ENCODE measurements at places on chromosomes 13 and 19.

DNA sequence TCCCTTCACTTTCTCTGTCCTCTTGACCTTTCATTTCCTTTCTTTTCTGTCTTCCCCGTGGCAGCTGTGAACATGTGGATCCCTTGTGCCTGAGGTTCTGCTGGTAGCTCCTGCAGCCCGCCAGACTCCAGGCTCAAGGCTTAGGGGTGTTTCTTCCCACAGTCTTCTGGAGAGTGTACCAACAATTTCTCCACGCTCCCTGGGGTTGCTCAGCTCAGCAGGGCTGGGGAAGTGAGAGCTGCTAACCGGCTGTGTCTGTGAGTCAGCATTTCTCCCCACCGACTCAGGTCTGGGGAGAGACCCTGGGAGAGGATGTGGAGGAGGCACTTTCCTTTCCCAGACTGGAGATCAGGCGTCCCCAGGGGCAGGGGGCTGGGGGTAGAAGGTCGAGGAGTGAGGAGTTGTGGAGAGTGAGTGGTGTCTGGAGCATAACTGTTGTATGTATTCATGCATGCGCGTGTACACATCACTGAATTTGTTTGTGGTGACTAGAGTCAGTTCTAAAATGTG, 193.6 kb downstream of the KCNRG start:
- DNase-seq: no peak

DNA sequence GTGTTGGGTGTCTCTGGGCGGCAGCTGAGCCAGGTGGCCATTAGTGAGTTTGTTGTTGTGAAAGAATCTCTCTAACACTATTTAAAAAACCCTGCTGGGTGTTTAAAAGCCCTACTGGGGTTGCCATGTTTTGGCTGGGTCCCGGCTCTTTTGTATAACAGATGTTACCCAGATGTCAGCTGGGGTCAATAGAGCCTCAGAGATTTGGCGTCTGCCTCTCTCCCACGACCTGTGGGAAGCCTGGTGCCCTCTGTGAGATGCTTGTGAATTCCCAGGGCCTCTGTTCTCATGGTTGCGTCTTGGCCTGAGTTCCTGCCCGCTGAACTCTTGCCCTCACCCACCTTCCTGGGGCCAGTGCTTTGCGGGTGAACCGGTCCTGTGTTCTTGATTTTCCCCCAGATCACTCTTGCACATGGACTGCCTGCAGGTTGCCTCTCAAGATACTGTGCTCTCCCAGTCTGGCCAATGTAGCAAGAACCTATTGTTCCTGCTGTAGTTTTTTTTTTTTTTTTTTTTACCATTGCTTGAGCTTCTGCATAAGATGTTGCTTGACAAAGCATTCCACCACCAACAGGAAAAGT, 9.5 kb downstream of the NFILZ start:
- no peak for DNase-seq

- no peak for DNase-seq
Observed at GRCh38 chr13:32229443-32229842, 85.7 kb downstream of the ZAR1L start.

GRCh38 chr19:34757441-34757840, 15.6 kb downstream of the ZNF599 start:
- DNase-seq: no peak

DNA sequence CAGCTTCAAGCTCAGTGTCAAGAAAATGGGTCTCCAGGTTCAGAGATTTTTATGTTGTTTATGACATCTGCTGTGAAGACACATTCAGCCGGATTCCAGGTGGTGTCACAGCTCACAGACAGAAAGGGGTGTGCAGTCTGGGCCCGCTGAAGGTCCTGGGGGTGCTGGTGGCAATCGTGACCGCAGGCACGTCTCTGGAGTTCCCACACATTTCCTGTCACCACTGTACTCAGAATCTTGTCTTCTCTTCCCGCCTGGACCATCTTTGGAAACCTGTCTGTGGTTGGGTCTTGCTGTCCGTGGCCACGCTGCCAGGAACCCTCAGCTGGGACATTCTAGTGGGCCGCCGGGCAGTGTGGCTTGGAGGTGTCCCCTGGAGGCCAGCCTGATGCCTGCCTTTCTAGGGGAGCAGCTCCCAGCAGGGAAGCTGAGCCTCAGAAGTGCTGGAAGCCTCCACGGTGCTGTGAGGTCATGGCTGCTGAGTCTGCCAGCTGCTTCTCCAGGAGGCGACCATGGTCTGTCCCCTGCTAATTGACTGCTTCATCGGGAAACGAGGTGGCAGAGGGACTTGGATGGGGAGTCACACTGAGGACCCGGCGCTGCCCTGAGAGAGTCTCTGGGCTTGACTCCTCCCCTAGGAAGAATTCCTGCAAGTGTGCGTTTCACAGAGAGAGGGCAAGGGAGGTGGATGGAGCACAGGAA, 3.7 kb downstream of the TEX29 start:
- DNase-seq: no peak

DNA sequence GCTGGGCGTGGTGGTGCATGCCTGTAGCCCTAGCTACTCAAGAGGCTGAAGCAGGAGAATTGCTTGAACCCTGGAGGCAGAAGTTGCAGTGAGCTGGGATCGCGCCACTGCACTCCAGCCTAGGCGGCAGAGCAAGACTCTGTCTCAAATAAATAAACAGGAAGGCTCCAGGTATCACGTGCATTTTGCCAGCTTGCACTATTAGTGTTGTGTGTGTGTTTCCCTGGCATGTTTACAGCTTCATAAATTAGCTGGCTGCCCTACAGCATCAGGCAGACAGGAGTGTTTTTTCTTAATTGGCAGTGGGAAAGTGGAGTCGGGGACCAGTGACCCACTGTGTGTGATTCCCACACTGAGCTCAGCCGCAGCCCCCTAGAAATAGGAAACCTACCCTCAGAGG, 32.6 kb downstream of the SHISA2 start:
- DNase-seq: no peak

DNA sequence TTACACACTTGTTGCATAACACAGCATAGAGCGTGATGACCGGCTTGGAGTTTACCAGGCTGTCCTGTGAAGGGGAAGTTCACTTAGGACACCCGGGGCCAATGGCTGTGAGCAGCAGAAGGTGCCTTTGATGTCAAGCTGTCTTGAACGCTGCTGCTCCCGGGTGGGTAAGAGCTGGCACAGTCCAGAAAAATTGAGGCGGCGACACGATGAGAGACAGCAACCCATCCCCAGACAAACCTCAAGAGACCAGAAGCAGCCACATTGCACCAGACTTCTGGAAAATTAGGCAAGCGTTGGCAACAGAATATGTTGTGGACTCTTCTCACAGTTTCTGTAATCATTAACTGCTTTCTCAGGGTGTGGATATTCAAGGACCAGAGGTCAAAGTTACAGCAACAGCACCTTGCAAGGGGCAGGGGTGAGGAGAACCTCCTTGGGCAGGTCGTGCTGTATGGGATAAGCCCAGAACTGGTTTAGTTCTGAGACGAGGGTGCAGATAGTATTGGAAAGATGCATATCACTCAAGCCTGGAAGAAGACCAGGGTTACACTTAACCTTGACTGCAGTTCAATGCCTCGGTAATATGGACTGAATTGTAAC, 10.1 kb downstream of the NFILZ start:
- no peak for DNase-seq

- DNase-seq: no peak
Observed at GRCh38 chr19:49566302-49566701, 14.1 kb downstream of the NOSIP start.

DNA sequence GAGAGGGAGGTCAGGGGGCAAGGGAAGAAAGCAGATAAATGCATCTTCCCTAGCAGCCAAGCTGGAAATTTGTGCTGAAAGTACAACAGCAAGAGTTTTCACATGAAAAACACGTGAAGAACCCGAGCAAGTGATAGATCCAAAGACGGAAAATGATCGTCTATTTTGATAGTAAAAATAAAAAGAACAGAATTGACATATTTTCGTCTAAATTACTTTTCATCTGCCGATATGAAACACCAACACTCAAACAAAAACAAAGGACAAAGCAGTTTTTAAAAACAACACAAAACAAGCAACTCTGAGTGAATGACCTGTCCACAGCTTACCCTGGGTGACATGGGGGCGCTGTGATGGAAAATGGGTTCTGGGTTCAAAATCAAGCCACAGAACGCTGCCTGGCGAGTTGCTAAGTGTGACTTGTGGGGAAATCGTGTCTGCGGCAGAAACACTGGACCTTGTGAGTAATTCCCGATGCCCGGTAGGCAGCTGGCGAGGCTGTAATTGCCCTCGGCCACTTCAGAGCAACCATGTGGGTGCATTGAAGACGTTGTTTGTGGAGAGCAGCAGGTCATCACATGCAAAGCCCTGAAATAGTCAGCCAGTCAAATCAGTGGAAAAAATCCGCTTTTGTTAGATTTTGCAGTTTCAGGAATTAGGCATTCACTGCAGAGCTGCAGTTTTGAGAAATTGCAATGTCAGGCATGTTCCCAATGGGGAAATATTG, 7.4 kb downstream of the SOX1 start:
- DNase-seq: no peak

GRCh38 chr19:51824281-51825005, 29.5 kb downstream of the FPR3 start:
- DNase-seq: no peak

DNA sequence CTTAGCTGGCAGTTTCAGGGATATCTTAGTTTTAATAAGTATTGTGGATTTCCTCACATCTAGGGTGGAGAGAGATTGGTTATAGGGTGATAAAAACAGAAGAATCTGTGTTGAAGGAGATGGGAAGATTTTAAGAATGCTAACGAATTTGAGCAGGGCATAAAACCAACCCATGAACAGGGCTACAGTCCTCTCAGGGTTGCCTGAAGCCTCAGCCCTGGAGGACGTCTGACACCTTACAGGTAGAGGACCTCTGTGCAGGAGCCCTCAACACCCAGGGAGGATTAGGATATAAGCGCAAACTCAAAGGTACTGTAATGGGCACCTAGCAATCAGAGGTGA, 461 bp upstream of the WASF3 start:
- no peak for DNase-seq

- no peak for DNase-seq
Observed at GRCh38 chr19:498511-498891, 2.2 kb downstream of the MADCAM1 start.

DNA sequence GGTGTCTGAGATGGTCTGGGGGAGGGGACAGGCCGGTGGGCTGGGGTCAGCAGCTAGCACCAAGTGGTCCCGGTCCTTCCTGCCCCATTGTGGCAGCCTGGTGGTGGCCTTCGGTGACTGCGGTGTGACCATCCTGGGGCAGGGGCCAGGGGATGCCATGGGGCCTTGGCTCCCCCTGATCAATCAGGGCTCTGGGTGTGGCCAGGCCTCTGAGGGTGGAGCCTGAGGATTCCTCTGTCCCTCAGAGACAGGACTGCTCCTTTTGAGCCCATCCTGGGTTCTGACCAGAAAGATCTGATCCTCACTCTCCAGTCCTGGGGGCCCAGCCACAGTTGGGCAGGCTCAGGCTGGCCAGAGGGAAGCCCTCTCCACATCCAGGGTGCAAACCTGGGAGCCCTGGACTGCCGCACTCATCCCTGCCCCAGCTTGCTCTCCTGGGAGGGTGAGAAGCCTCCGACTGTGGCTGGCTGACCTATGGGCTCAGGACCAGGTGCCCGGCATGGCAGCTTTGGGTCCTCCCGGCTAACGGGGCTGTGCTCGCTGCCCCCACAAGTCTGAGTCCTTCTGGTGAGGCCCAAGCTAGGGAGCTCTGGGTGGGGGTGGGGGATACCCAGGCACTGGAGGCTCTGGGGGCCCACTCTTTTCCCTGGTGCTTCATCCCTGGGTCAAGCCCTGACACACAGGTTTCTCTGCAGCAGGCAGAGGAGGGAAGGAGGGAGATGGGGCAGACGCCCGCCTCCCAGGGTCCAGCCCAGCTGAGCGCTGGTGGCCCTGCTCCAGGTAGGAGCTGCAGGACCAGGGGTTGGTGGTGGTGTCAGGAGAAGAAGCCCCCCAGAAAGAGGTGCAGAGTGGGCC, 59.5 kb downstream of the IER2 start:
- no peak for DNase-seq

DNA sequence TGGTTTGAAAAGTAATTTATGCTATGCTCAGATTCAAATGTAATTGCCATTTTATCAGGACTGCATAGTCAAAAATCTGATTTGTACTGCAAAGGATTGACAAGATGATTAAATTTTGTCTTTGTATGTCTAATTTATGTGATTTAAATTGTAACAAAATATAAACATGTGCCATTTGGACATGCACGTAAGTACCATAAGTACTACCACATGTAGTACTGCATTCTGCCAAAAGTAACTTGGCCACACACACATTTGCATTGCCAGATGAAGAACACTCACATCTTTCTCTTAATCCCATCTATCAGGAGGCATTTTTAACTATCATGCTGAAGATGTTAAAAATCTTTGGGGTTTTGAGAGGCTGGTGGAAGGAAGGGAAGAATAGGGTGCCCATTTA, 133.3 kb downstream of the KLF12 start:
- no peak for DNase-seq

DNA sequence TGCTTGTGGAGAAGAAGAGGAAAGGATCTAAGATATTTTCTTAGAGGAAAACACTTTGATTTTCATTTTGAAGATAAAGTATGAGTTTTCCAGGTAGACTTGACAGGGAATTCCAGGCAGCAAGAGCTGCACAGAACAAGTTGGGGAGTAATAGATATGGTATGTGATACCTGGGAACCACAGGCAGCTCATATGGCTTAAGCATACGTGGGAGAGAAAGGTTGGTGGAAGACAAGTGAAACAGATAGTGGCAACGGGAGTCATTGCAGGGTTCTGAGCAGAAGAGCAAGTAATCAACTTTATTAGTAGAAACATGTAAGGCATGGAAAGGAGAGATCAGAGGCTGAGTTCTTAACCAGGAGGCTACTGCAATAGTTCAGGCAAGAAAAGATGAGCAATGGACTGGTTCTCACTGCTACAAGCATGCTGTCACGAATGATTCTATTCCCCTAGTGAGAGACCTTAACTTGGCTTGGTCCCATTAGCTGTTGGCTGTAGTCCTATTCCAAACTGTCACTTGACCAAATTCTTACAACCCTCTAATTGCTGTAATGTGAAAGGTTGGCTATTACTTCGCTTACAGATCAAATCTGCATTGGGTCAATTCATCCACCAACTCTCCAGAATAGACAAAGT, 217.9 kb downstream of the VWA8 start:
- no peak for DNase-seq

DNA sequence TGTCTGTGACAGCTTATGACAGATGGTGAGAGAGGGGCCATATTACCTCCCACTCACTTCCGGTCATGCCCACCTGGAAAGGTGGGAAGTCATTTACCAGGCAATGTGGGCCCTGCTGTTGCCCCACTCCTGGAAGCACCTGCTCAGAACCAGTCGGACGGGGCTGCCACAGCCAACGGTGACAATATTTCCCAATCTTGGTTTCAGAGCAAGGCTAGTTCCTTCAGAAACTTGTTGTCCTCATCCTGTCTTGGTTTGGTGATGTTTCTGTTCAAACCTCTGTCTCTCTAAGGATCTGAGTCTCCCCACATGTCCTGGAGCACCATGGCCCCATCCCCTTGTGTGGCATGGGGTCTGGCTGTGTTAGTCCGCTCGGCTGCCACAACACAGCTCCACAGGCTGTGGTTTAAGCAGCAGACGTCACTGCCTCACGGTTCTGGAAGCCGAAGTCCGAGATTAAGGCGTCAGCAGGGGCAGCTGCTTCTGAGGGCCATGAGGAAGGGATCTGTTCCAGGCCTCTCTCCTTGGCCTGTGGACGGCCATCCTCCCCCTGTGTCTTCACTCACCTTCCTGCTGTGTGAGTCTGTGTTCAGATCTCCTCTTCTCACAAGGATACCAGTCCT, 31.5 kb upstream of the SLC15A1 start:
- no peak for DNase-seq

All from activated naive CD4-positive, alpha-beta T cell treated with anti-CD3 and anti-CD28 coated beads, Interleukin-2, amount 50 U/mL, for 16 hours (primary cell).